ENCODE measurements at places on chromosomes 6 and 20. TPM values are rescaled to one million over a fixed set of nuclear protein-coding genes. Genes with fewer than 3 reads are reported as not detected.

GRCh38 chr20:46545077-46545826, 5.2 kb downstream of the OCSTAMP start:
- H3K4me3 ChIP-seq, result no peak overlapping the region
- H3K27ac ChIP-seq, result no peak overlapping the region
- 0 out of 2 replicates have a peak, but pooled peaks cover 6% of the 10 kb centered on the region for H3K4me1 ChIP-seq
- H3K36me3 ChIP-seq, result no peaks in the 10 kb centered on the region
- no peaks in the 10 kb centered on the region for H3K27me3 ChIP-seq

DNA sequence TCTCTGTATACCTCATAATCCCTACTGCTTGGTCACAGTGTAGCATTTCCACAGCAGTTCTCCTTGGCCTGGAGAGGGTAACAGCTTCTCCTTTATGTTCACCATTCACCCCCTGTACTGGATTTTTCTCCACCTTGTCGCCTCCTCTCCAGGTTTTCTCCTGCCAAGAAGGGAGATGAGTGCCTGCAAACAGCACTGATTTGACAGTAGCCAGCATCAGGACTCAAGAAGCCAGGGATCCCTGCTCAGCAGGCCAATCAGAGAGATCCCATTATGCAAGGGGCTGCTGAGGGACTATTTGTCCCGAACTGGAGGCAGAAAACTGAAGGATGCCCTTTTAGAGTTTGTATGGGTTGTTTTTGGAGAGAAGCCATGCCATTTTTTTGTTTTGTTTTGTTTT, 68.6 kb upstream of the RIPOR2 start:
- H3K36me3 ChIP-seq, result no peaks in the 10 kb centered on the region
- H3K27ac ChIP-seq, result no peak overlapping the region
- no peak overlapping the region for H3K4me3 ChIP-seq
- DNase-seq, result no peak

DNA sequence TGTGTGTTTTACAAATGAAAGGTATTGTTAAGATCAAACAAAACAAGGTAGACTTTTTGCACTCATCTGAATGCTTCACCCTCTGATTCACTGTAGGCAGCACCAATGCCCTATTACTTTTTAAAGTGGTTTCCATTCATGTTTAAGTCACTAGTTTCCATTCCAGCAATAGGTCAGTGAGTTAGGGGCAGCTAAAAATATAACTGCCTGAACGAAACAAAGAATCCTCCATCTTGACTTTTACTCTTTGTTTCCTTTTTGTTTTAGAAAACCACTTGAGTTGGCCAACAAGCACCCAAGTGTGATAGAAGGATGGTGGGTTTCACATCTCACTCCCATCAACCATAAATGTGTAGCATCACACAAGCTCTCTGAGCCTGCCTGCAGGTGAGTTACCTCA, 25.5 kb downstream of the CLIC5 start:
- H3K27ac ChIP-seq, result no peak overlapping the region
- no peaks in the 10 kb centered on the region for H3K36me3 ChIP-seq
- no peak overlapping the region for H3K4me3 ChIP-seq
- H3K4me1 ChIP-seq, result no peaks in the 10 kb centered on the region
- H3K27me3 ChIP-seq, result no peaks in the 10 kb centered on the region
- DNase-seq, result no peak

- H3K27ac ChIP-seq, result no peak overlapping the region
- H3K4me1 ChIP-seq, result peaks cover 24% of the 10 kb centered on the region
- H3K36me3 ChIP-seq, result no peaks in the 10 kb centered on the region
- H3K4me3 ChIP-seq, result no peak overlapping the region
- no peak for DNase-seq
- H3K27me3 ChIP-seq, result peaks cover 61% of the 10 kb centered on the region
Measured at GRCh38 chr20:22460803-22461202, 123.6 kb downstream of the FOXA2 start.

DNA sequence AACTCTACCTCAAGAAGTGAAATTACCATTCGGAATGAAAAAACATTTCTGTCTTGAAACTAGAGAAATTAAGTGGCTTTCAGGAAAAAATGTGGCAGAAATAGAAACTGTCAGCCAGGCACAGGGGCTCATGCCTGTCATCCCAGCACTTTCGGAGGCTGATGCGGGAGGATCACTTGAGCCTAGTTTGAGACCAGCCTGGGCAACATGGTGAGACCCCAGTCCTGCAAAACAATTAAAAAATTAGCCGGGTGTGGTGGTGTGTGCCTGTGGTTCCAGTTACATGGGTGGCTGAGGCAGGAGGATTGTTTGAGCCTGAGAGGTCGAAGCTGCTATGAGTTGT, 7.1 kb upstream of the TMEM181 start:
- no peaks in the 10 kb centered on the region for H3K36me3 ChIP-seq
- 0 out of 2 replicates have a peak overlapping the region, but pooled peaks have one; percentile 32 for H3K27ac ChIP-seq
- no peaks in the 10 kb centered on the region for H3K4me1 ChIP-seq
- no peak for DNase-seq
- H3K4me3 ChIP-seq, result no peak overlapping the region
- no peaks in the 10 kb centered on the region for H3K27me3 ChIP-seq

DNA sequence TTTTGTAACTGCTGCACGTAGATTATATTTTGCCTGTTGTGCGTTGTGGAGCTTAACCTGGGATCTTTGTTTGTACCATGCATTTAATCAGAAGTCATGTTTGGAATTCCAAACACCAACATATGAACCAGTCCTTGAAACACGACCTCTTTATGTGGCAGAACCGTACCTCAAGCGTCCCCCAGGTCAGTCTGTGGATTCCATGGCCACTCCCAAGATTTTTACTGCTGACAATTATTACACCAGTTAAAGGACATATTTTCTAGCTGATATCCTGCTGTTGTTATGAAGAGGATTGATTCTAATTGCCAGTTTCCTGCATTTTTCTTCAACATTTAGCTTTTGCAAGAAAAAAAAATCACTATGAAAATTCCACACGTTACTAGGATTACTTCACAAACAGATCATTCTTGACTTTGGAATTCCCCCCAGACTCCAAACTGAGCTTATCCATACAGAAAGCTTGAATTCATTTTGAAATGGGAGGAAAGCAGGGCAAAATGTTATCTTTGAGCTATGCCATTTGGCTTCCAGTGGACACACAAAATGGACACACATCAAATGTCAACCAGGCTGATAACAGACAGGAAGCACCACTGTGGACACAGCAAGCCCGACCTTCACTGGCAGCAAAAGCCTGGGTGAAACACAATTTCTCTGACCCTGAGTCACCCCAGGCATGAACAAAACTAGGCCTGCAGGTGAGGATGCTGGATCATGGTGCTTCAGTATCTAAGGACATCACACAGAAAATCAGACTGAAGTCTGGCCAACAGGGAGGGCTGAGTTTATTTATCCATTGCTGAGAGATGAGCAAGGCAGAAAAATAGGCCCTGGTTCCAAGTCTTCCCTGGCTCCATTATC, 542.9 kb upstream of the JAG1 start:
- H3K27me3 ChIP-seq, result no peaks in the 10 kb centered on the region
- no peak overlapping the region for H3K4me3 ChIP-seq
- no peak overlapping the region for H3K27ac ChIP-seq
- no peak for DNase-seq
- H3K4me1 ChIP-seq, result peaks cover 9% of the 10 kb centered on the region

DNA sequence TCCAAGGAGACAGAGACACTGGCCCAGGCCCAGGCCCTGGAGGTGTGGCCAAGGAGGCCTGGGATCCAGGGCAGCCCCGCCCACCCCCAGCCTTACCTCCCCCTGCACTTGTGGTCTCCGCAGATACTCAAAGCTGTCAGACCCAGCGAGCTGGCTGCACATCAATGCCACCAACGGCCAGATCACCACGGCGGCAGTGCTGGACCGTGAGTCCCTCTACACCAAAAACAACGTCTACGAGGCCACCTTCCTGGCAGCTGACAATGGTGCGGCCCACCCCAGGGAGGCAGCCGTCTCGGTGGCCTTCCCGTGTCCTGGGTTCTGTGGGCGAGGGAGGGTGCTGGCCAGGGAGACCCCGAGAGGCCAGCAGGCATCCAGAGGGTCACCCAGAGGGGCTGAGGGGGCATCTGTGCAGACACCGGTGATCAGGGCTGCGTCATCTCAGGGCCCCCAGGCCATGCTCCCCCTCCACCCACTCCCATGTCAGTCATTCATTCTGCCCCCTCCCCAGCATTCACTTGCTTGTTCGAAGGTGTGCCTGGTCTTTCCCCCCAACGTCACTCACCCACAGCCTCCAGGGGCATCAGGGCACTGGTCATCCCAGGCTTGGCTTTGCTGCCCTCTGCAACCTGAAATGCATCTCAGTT, 141.3 kb downstream of the TAF4 start:
- no peaks in the 10 kb centered on the region for H3K36me3 ChIP-seq
- no peaks in the 10 kb centered on the region for H3K4me1 ChIP-seq
- H3K27me3 ChIP-seq, result no peaks in the 10 kb centered on the region
- no peak overlapping the region for H3K27ac ChIP-seq
- no peak for DNase-seq

GRCh38 chr6:153411070-153411648, 280.1 kb upstream of the RGS17 start:
- peaks cover 5% of the 10 kb centered on the region for H3K4me1 ChIP-seq
- no peaks in the 10 kb centered on the region for H3K27me3 ChIP-seq
- no peak overlapping the region for H3K27ac ChIP-seq
- no peak overlapping the region for H3K4me3 ChIP-seq
- H3K36me3 ChIP-seq, result peaks cover 6% of the 10 kb centered on the region
- no peak for DNase-seq

GRCh38 chr6:68635412-68635705, 277 bp downstream of the ADGRB3 start:
- no peak overlapping the region for H3K27ac ChIP-seq
- H3K4me3 ChIP-seq, result peak overlapping the region; percentile 85
- H3K4me1 ChIP-seq, result peaks cover 28% of the 10 kb centered on the region
- no peak for DNase-seq

DNA sequence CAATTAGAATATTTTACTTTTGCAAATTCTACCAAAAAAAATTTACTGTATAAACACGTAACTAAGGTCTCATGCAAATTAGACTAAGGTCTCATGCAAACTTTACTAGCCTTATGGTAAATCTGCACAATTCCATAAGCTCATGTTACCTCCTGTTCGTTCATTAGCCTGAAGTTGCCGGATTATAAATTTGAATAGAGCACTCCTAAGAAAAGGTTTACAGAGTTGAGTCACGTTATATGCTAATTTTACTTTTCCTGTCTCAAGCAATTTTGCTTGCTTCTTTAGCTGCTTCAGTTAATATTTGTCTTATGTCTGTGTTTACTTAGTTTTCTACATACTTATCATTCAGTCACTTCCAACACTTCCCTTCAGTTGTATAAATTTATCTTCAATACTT, 1434.0 kb upstream of the EYS start:
- no peak overlapping the region for H3K4me3 ChIP-seq
- no peak overlapping the region for H3K27ac ChIP-seq
- H3K4me1 ChIP-seq, result no peaks in the 10 kb centered on the region
- no peaks in the 10 kb centered on the region for H3K36me3 ChIP-seq
- no peaks in the 10 kb centered on the region for H3K27me3 ChIP-seq
- no peak for DNase-seq

DNA sequence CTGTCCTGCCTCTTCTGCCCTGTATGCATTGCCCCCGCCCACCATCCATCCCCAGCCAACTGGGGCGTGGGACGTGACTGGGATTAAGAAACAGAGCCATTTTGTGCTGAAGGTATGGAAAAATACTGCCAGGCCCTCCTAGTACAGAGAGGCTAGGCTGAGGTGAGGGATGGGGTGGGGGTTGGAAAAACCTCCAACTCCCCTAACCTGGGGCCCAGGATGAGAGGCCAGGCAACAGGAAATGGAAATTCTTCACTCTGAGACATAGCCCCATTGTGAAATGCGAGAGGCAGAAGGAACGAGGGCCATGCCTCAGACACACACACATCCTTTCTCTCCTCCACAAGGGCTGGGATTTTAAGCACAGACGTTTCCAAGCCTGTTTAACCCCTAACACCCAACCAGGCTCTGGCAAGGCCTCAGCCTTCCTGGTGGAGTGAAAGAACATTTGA, 19.9 kb downstream of the KCNK5 start:
- peaks cover 67% of the 10 kb centered on the region for H3K4me1 ChIP-seq
- no peaks in the 10 kb centered on the region for H3K27me3 ChIP-seq
- no peaks in the 10 kb centered on the region for H3K36me3 ChIP-seq
- DNase-seq, result peak; percentile 59
- peak overlapping the region; percentile 87 for H3K27ac ChIP-seq

GRCh38 chr6:34238585-34239499, 2.2 kb downstream of the HMGA1 start:
- H3K4me1 ChIP-seq, result peaks cover 60% of the 10 kb centered on the region
- H3K4me3 ChIP-seq, result peak overlapping the region; percentile 73
- H3K27me3 ChIP-seq, result no peaks in the 10 kb centered on the region
- no peak for DNase-seq
- H3K27ac ChIP-seq, result peak overlapping the region; percentile 97
- peaks cover 49% of the 10 kb centered on the region for H3K36me3 ChIP-seq

DNA sequence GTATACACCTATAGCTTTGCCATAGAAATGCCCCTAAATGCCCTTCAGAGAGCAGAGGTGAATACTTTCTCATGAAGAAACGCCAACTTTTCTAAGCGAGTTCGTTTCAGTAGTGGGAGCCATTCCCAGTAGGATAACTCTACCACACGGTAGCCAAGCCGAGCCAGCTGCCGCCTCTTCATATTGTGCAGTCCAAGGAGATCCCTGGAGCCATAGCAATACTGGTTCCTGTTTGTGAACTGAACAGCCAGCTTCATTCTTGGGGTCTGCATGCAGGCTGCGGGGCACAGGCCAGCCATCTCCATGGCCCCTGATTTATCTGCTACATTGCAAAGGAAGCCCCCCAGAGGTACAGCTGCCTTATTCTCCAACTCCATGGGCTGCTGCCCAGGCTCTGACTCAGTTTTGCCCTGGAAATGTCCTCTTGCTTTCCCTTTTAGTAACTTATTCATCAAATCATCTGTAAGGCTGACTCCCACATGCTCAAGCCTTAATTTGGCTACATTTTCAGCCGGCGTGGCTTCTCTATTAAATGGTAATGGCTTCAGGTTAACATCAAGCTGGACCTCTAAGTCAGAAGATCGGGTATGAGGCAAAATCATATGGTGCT, 12.8 kb downstream of the FASTKD5 start:
- no peak overlapping the region for H3K27ac ChIP-seq
- H3K27me3 ChIP-seq, result no peaks in the 10 kb centered on the region
- peaks cover 21% of the 10 kb centered on the region for H3K36me3 ChIP-seq
- DNase-seq, result no peak
- no peaks in the 10 kb centered on the region for H3K4me1 ChIP-seq
- H3K4me3 ChIP-seq, result no peak overlapping the region

KIF6 gene
- total RNA-seq, result 0.87 TPM

ANKEF1 gene
- total RNA-seq, result 9.7 TPM

AHI1 gene
- 17.5 TPM for total RNA-seq

PLN gene
- total RNA-seq, result not detected

BMP7 gene
- 16.6 TPM for total RNA-seq

SMAP1 gene
- total RNA-seq, result 31.1 TPM

SLC24A3 gene
- total RNA-seq, result 3.0 TPM

MAP7 gene
- 47.8 TPM for total RNA-seq

TINAG gene
- not detected for total RNA-seq

Data from GM23338 (cell line).